Heart right ventricle (tissue), 16 donors: ENCODE measurements at places on chromosomes 1 and 21.

DNA sequence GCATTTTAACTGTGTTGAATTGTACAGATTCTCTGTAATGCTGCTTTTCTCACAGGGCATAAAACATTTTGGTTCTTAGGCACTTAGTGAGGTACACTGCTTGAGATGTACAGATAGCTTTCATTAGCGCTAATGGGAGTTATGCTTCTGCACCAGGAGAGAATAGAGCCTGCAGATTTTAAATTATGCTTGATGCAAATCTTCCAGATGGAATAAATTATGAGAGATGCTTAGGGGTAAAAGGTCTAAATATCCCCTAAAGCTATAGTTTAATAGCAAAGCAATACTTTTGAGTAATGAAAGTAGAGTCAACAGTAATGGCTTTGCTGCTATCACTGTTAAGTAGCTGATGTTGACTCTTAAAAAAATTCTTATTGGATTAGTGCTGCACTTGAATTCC is 248.9 kb downstream of the S1PR1 start:
- no peak for DNase-seq

DNA sequence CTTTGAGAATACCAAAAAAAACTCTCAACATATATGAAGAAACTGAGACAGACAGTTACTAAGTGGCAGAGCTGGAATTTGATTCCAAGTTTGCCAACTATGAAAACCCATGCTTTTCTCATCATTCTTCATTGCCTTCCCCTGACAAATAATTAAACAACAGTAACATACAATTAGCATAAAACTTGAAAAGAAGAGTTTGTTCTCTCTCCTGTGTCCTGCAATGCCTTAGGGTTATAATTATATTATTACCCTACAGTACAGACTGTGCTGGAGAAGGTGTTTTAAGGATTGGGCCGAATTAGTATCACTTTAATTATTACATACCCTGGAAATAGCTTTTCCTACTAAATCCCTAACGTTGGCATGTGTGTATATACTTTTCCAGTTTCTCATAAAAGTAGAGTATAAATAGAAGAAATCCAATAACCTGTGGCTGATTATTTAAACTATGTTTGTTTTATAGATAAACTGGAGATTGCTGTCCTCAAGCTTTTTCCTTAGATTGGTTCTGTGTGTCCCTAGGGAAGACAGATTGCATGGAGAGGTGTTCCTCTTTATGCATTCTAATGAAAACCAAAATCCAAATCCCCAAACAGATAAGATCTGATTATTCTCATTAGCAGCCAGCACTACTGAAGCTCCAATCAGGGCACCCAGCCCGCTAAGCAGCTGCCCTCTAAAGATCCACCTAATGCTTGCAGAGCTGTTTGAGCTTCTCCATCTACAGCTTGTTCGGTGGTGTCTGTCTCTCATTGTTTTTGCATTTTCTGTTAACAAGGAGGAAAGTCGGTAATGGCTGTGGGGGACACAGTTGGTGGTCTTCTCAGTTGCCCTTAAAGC is 156.3 kb downstream of the TM2D1 start:
- no peak for DNase-seq

DNA sequence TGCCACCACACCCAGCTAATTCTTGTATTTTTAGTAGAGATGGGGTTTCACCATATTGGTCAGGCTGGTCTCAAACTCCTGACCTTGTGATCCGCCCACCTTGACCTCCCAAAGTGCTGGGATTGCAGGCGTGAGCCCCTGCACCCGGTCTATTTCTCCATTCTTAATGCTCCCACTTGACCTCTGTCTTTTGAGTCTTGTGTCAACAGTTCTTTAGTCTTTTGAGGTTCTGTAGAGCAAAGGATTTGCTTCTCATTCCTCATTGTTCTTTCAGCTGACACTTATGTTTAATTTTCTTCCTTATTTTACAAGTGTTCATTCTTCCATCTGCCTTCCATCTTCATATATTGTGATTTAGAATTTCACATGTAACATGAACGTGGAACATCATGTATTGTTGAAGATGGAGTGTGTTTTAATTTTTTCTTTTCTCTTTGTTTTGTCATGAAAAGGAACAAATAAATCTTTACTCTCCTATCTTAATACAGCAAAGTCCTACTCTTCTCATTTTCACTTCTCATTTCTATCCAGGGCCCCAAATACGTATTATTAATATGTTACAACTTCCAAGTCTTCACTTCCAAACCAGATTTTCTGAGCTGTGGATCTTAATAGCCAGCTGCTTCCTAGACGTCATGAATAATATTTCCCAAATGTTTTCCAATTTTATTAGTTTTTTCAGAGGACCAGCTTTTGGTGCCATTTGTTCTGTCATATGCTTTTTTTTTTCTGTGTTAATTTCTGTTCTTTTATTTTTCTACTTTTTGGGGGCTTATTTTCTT is 16.9 kb downstream of the MTF2 start:
- no peak for DNase-seq

GRCh38 chr1:185837711-185838110 is 103.5 kb downstream of the HMCN1 start:
- DNase-seq: no peak

DNA sequence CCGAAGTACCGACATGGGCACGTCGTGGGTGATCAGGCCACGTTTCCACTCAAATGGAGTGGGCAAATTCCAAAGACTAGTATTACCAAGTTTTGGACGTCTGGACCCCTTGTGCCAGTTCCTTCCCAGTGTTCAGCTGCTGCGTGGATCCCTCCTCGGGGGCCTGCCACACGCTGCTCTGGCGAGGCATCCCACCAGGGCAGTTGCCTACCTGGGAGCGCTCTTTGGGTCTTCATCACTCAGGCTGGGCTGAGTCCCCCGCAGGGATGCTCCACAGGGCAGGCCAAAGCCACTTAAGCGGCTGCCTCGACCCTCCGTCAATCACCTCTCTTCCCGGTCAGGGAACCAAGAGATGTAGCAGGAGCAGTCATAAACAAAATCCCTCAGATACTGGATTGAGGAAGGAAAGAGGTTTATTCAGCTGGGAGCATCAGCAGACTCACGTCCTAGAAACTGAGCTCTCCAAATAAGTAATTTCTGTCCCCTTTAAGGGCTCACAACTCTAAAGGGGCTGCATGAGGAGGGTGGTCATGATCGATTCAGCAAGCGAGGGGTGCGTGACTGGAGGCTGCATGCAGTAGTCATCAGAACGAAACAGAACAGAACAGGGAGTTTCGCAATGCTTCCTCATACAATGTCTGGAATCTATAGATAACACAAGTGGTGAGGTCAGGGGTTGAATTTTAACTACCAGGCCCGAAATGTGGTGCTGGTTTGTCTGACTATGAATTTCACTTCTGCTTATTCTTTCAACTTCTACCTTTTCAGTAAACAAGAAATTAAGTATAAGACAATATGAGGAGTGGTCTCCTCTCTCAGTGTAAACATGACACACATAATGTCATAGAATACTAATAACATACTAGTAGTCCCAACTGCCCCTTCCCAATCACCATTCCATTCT is 998.6 kb upstream of the NCAM2 start:
- no peak for DNase-seq

DNA sequence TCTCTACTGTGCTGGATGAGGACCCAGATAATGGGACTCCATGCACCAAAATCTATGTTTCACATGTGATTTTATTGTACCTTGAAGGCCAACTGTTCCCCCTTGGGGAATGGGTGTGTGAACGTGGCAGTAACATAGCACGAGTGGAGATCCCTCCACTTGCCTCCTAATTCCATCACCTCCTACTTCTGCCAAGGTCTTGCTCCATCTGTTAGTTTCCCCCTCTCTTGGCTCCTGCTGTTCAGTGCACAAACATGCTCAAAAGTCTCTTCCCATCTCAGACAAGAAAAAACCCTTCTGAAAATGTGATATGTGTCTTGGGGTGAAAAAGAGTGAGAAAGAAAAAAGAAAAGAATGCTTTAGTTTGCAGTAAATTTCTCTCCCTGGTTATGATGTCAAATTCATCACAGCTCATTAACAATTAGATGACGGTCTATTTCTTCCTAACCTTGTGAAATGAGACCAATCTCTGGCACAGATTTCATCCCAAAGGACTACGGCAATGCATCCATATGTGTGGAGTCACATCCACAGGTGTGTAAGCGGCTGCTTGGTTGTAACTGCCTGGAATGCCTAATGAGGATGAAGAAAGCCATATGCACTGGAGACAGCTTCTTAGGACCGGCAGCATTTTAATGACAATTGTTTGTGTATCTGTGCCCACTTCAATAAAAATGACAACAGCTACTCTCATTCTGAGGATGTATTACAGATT is 79.3 kb upstream of the DIRAS3 start:
- no peak for DNase-seq

DNA sequence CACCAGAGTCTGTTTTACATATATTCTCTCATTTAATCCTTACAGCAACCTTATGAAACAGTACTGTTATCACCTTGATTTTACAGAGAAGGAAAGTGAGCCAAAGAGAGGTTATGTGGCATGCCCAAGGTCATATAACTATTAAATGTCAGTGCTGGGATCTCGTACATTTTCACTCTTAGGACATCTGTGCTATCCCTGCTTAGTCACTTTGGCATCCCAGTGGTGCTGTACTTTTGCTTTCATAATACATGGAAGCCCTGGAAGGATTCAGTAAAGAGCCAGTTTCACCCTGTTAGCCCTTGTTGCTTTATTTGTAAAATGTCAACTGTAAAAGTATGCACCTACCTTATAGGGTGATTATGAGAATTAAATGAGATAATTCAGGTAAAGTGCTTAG is 104.4 kb downstream of the NFIA start:
- DNase-seq: no peak

- no peak for DNase-seq
These were observed 42.9 kb downstream of the UMODL1 start for GRCh38 chr21:42113926-42114409.

DNA sequence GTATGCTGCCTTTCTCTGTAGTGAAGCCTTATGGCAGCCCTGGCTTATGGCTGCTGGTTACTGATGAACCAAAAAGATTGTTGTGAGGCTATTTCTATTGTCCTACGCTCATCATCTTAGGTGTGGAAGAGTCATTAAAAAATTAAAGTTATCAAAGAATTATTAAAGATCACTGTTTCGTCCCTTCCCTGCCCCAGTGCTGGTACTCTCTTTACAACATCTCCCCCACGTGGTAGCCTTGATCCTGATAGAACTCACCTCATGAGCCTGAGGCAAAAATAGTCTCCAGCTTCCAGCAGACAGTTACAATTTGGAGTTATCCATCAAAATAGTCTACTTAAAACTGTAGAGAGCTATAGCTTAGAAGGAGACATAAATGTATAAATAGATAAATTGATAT is 201.5 kb downstream of the S1PR1 start:
- DNase-seq: no peak

DNA sequence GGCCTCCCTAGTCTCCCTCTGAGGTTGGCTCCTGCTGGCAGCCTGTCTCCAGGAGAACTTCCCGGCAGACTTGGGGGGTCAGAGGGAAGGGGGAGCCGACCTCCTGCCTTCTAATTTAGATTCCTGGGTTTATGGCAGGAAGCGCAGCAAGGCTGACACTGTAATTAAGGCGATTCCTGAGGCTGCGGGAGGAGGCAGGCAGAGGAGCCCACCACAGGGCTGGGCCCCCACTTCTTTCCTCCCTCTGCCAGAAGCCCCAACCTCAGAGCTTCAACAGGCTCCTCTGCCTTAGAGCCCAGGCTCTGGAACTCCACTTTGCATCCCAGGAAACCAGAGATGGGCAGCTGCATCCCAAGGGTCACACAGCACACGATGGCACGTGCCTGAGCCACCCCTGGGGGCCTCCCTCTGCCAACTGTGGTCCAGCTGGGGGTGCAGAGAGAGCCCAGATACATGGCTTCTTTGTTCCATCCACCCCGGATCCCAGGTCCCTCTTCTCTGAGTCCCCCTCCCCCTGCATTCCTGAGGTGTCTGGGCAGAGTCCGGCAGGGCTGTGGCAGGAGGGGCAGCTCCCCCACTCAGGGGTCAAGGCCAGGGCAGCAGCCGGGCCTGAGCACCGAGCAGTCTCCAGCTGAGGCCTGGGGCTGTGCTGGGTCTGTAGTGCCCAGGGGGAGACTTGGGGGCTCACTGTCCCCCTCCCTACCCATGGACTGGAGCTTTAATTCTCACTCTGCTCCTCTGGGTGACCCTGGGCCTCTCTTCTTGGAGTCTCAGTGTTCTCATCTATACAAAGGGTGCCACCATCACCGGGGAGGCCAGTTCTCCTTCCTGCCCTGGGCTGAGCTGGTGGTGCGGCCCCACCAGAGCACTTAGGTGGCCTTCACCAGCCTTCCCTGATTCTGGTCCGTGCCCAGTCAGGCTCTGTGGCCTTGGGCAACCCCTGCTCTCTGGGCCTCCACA is 39.4 kb upstream of the FAM131C start:
- DNase-seq: no peak

- no peak for DNase-seq
These were observed 7.4 kb downstream of the TRNP1 start for GRCh38 chr1:27000817-27001460.

GRCh38 chr1:115307661-115308060 is 30.4 kb downstream of the NGF start:
- DNase-seq: no peak

GRCh38 chr1:212205006-212205405 is 80.2 kb upstream of the PPP2R5A start:
- DNase-seq: no peak

GRCh38 chr1:161044908-161045735 is 655 bp downstream of the USF1 start:
- peak; percentile 57 for DNase-seq

GRCh38 chr1:223556414-223557129 is 108.9 kb downstream of the CAPN8 start:
- peak; percentile 24 for DNase-seq

DNA sequence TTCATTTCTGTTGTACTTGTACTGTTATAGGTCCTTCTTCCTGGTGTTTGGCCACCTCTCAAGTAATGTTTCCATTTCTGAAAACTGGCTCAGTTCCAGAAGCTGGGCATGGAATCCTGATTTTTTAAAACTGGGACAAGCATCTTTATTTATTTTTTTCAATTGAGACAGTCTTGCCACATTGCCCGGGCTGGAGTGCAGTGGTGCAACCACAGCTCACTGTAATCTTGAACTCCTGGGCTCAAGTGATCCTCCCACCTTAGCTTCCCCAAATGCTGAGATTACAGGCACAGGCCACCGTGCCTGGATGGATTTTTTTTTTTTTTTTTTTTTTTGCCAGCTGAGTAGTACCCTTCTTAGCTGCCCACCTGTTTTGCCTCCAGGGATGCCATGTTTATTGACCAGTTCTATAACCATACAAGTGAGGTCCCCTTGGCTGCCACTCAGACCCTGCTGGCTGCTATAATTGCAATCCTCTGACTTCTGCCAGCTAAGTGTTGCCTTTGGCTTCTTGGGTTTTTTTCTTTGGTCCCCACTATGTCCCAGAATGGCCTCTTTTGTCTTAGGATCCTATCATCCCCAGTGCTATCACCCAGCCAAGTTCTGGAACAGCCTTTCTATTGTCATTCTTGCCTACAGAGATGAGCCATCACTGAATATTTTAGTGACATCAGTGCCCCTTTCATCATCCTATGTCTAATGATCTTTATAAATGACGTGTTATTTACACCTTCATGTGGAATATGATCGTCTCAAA is 3.9 kb upstream of the DIP2A start:
- no peak for DNase-seq

- no peak for DNase-seq
These were observed 94.4 kb downstream of the PDE9A start for GRCh38 chr21:42747746-42748351.
